Cardiac muscle cell (in vitro differentiated cells and primary cell): ENCODE measurements at places on chromosomes 5 and 9. TPM values are rescaled to one million over a fixed set of nuclear protein-coding genes. Genes with fewer than 3 reads are reported as not detected.

DNA sequence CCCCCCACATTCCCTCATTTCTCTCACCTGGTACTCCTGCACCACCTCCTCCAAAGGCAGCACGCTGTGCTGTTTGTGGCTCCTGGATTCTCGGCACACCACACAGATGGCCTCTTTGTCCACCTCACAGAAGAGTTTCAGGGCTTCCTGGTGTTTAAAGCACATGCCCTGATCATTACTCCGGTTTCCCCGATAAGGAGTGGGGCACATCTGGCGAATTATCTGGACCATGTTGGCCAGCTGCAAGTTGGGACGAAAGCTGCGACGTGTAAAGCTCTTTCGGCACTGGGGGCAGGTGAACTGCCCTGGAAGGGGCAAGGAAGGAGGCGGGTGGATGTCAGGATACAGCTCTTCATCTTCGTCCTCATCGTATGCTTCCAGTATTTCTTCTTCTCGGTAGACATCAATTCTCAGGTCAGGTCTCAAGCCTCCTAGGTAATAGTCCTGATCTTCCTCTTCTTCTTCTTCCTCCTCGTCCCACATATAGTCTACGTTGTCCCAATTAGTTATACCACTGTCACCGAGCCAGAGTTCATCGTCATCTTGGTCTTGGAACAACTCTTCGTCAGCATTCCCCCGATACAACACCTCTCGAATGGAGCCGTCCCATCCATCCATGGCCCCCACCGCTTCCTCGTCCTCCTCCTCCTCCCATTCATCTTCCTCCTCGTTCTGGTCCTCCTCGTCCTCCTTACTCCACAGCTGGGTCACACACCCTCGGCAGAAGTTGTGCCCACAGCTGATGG, 796 bp downstream of the TRIM52 start:
- no peaks in the 10 kb centered on the region for H3K27me3 ChIP-seq
- no peak for DNase-seq

GRCh38 chr5:154516475-154516874, 38.4 kb upstream of the HAND1 start:
- DNase-seq, result no peak
- H3K4me3 ChIP-seq, result no peak overlapping the region
- peaks cover 37% of the 10 kb centered on the region for H3K4me1 ChIP-seq
- H3K27ac ChIP-seq, result no peak overlapping the region

DNA sequence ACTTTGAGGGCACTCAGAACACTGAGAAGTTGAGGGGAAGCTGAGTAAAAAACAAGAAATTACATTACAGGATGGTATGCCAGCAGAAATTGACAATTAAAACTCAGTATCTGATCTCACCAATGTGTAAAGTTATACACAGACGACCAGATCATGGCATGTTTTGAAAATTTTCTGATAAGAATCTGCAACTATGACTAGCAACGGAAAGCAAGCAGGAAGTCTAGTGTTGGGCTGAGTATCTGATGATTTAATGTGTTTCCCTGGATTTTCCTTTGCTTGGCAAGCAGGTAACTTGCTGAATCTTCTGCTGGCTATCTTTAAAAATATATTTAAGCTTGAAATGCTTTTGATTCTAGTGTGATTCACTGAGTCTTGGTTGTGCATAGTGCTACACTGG, 5.2 kb upstream of the GCNT4 start:
- no peak overlapping the region for H3K27ac ChIP-seq
- H3K27me3 ChIP-seq, result peaks cover 56% of the 10 kb centered on the region
- no peak overlapping the region for H3K4me3 ChIP-seq
- no peak for DNase-seq
- H3K36me3 ChIP-seq, result no peaks in the 10 kb centered on the region

- H3K4me3 ChIP-seq, result no peak overlapping the region
- no peak for DNase-seq
- H3K36me3 ChIP-seq, result no peaks in the 10 kb centered on the region
- H3K27me3 ChIP-seq, result no peaks in the 10 kb centered on the region
These were observed 318.5 kb downstream of the CDK5RAP2 start for GRCh38 chr9:120261419-120261818.

DNA sequence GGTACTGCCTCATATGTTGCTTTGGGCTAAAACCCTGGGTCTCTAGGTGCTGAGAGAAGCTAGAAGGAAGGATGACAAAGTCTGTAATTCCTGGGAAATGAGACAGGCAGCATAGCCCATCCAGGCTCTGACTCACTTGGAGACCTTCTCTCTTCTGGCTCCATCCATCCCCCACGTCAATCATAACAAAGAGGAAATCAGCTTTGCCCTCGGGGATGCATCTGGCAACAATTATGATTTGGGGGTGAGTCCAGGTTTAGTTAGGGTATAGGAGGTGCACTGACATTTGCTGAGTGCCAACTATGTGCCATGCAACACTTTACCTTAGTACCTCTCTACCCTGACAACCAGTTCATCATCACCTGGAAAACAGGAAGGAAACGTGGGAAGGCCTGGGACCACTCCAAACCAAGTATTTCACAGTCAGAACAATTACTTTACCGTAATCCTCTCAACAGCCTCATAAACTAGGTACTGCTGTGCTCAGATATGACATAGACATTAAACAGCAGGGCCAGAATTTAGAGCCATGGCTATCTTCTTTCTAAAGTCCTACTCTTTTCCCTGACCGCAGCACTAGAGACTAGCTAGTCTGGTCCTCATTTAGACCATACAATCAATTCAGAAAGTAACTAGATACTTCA, 39.1 kb upstream of the GZMA start:
- H3K4me3 ChIP-seq, result no peak overlapping the region
- no peak overlapping the region for H3K27ac ChIP-seq
- no peaks in the 10 kb centered on the region for H3K36me3 ChIP-seq
- no peaks in the 10 kb centered on the region for H3K27me3 ChIP-seq
- no peak for DNase-seq
- H3K4me1 ChIP-seq, result peaks cover 12% of the 10 kb centered on the region

The IFNA13 gene
- total RNA-seq, result not detected in 2 replicates
